ENCODE measurements at places on chromosomes 7 and 10.

DNA sequence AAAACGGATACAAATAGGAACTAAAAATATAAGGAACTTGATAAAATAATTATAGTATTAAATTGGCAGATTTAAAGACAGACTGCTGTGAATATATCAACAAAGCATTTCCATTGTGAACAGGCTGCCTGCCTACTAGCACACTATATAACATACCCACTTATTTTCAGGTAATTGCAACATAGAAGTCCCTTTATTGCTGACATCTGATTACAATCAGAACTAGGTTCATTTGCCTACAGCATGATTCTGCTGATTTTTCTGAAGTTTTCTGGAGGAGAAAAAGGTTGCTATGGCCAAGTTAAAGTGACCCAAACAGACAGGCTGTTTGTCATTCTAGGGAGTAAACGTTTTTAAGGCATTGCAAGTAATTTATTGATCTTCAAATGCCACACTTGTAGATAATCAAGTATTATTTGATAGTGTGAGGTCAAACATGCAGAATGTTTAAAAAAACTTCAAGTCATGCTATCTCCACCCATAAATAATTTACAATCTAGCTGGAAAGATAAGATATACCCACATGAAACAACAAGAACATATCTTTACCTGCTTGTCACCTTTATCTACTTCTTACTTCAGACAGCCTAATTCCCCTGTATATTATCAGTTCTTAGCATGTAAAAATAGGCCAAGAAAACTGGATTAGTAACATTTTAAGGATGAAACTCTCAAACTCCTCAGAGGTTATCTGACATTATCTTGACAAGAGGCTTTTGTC, 40.5 kb downstream of the MTPN start:
- no peak for DNase-seq

GRCh38 chr7:4800926-4801838, 25.8 kb downstream of the AP5Z1 start:
- DNase-seq, result no peak

GRCh38 chr7:135337977-135338550, 104.4 kb downstream of the STRA8 start:
- no peak for DNase-seq

GRCh38 chr7:143379611-143380259, 1.4 kb upstream of the ZYX start:
- no peak for DNase-seq

DNA sequence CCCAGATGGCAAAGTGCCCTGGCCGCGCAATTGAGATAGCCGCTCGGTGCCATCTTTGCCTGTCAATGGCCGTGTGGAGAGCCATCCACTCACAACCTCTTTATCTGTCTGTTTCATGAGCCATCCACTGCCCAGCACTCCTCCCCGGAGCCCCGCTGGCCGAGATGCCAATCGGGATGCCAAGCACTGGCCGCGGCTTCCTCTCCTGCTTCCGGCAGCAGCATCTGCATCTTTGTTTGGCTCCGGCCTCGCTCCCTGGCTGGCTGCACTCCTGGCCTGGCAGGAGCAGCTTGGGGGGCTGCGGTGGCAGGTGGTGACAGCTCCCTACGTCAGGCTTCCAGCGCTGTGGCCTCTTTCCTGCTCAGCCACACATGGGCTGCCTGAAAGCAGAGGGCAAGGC, 231.7 kb downstream of the USP6NL start:
- no peak for DNase-seq

DNA sequence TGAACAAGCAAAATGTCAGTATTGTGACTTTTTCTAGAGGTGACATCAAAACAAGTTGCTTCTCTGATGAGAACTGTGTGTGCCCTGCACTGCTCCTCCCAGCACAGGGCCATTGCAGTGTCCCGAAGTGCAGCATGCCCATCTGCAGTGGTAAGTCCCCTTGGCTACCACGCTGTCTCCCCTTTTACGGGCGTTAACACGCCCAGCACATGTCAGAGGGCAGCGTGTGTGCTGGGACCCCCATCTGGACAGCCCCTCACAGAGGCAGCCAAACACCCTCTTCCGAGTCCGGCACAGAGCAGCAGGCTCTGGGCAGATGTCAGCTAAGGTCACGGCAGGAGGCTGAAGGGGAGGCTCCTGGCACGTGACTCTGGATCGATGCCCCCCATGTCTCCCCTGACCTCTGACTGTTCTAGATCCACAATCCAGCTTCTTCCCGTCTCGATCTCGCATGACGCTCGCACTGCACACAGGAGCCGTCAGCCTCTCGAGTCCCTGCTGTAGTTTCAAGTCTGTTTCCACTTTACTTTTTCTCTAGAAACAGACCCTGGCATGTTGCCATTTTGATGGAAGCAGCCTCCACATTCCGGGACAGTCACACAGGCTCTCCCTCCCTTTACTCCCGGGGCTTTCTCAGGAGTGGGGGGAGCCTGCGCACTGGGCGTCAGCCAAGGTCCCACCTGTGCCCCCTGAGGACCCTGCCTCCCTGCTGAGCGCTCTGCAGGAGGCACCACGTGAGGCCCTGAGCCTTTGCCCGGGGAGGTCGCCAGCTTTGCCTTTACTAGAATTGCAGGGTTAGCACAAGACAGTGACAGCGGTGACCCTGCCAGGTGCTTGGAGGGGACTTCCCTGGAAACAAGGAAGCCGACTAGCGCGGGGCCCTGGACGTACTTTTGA, 133.8 kb downstream of the TCERG1L start:
- DNase-seq, result no peak

GRCh38 chr10:59435707-59436106, 73.4 kb upstream of the FAM13C start:
- DNase-seq, result no peak

GRCh38 chr7:50779427-50779826, 3.3 kb downstream of the GRB10 start:
- no peak for DNase-seq

- no peak for DNase-seq
These were observed 91.8 kb downstream of the SH3PXD2A start for GRCh38 chr10:103763374-103764202.

DNA sequence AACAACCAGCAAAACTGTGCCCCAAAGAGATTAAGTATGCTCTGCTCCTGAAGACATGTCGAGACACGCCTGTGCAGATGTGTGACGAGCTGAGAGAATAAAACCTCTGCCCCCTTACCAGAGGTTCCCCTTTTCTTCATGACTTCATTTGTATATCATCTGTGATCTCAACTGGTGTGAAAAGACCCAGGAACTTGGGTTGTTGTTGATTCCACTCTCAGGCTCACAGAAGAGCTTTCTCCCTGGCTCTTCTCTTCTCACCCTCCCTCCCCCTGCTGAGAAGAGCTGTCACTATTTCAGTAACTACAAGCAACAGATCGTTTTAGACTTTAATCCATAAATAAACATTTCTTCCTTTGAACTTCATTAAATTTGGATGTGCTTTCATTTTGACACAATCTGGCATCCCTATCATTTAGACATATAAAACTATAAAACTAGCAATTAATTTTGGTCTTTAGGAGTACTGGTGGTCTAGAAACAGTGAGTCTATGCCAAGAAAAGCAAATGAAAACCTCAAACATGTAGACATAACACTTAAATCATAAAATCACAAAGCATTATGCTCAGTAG, 179.3 kb upstream of the FZD8 start:
- no peak for DNase-seq

DNA sequence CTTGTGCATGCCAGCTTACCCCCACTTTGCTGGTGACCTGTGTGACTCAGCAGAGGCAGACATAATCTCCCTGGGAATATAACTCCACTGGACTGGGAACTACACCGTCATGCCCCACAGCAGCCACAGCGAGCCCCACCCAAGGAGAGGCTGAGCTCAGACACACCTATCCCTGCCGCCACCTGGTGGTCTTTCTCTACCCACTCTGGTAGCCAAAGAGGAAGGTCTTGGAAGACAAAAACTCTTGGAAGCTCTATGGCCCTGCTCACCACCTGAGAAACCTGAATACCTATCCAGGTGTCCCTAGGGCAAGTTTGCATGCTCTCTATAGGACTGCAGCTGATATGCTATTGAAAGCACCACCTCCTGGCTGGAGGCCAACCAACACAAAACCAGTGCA, 48.1 kb downstream of the MYO3A start:
- no peak for DNase-seq

DNA sequence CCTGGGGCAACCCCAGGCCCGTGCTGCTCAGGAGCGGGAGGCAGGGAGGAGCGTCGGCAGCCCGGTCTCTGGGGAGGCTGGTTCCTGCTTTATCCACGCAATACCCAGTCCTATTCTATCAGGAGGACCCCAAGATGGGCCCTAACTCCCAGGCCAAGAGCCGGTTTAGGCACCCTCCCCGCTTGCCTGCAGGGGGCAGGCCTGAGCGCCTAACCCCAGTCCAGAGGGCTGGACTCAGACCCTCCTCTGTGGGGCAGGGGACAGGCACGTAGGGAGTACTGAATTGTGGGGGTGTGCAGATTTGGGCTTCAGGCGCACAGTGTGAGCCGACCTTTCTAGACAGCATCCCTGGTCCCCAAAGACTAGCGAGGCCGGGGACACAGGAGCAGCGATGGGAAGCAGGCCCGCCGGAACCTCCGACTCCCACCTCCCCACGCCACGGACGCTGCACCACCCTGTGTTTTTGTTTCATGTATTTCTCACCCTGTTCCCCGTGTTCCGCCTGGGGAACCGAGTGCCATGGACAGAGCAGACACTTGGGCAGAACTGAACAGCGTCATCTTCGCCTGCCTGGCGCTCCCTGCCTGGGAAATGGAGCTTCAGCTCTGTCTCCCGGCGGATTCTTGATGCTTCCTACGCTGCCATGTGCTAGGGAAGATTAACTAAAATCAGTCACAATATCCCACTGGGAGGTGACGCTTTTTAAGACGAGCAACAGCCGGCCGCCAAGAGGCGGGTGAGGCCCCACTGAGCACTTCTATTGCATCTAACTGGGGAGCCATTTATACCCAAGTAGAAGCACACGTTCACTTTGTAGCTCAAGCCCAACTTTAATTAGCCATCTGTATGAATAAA, 5.3 kb downstream of the NUDT1 start:
- no peak for DNase-seq

DNA sequence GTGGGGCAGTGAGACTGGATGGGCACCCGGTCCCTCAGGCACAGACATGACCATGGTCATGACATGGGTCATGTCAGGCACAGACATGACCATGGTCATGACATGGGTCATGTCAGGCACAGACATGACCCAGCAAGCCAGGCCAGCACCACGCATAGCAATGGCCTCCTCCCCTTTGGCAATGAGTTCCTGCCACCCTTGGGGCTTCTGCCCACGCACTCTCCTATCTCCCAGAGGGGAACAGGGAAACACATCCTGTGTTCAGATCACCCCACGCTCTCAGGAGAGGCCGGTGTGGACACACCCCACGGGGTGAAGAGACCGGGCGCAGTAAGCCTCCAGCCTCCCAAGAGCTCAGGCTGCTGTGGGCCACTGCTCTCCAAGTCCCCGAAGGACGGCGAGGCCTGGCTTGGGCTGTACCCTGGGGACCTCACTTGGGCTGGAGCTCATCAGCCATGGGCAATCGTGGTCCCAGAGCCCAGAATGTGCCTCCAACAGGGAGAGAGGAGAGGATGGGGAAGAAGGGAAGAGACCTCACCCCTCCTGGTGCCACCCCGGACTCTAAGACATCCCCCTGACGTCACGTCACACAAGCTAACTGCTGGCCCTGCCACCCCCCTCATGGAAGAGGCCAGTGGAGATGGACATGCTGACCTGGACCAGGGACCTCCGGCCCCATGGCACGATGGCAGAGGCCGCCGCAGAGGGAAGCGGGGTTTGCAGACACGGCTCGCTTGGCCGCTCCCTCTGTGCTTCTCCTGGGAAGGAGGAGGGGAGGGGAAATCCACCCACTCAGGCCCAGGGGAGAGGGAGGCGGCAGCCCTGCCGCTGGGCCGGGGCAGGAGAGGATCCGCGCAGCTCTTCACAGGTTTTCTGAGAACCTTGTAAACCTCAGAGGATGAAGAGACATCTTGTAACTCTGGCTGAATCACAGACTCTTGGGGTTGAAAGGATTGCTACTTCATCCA, 269.6 kb downstream of the ELFN1 start:
- DNase-seq, result no peak

GRCh38 chr7:44461387-44461786, 29.1 kb downstream of the NUDCD3 start:
- no peak for DNase-seq

- no peak for DNase-seq
These were observed 5.5 kb upstream of the PLAU start for GRCh38 chr10:73905256-73906020.

- no peak for DNase-seq
These were observed 232.5 kb downstream of the SH2D4B start for GRCh38 chr10:80770239-80770638.

DNA sequence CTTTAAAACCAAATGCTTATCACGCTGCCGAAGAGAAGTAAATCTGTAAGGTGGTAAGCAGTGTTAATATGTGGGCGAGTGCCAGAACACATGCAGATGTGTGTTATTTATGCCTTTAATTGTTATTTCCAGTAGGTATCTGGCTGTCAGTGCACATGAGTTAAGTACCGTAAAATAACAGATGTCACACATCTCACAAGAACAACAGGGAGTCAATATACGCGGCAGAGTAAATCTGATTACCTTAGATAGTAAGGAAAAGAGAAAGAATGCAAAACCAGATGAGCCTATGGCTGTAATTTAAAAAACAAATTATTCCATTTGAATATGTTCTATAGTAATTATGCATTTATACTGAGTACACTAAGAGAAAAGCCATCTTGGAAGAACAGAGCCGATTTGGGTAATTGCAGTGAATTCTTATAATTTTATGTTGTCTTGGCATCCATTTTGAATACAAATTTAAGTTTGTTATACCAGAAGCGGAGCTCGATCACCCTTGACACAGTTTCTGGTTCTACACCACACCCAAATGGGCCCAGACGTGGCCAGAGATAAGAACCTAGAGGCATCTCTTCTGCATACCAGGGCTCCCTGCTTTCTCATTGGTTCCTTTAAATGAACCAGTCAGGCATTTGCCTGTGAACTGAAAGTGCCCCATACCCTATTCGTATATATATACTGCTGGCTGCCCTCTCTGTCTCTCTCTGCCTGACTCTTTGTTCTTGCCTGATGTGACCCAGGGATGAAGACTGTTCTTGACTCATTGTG, 34.8 kb downstream of the DNAJB9 start:
- no peak for DNase-seq

GRCh38 chr7:47552621-47553020, 29.3 kb downstream of the TNS3 start:
- no peak for DNase-seq

GRCh38 chr7:44393238-44394111, 68.1 kb upstream of the CAMK2B start:
- DNase-seq, result no peak

- no peak for DNase-seq
These were observed 149.7 kb downstream of the LRRC4 start for GRCh38 chr7:127881564-127881963.

- DNase-seq, result no peak
These were observed 19.6 kb upstream of the CNTNAP2 start for GRCh38 chr7:146096994-146097393.

GRCh38 chr7:94410413-94411187, 15.9 kb downstream of the COL1A2 start:
- no peak for DNase-seq

DNA sequence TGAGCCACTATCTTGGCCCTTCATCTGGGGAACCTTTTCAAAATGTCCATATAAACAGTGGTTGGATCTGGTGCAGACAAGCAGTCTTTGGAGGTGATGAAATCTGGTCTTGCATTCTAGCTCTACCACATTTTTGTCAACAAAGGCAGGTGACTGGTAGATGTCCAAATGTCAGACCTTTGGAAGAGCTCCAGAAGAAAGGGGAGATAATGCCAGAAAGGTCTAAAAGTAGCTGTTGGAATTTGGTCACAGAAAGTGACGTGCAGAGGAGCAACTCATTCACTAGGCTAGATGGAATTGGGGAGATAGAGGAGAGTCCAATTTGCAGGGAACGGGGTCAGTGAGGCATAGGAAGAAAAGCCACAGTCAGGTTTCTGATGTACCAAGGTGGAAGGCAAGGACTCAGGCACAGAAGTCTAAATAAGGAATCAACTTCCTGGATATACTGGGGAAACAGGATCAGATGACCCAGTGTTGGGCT, 36.4 kb upstream of the WAC start:
- no peak for DNase-seq

All from T follicular helper cell (primary cell).